Cortex of kidney (tissue), 1 donor: ENCODE measurements at places on chromosomes 11 and 22.

DNA sequence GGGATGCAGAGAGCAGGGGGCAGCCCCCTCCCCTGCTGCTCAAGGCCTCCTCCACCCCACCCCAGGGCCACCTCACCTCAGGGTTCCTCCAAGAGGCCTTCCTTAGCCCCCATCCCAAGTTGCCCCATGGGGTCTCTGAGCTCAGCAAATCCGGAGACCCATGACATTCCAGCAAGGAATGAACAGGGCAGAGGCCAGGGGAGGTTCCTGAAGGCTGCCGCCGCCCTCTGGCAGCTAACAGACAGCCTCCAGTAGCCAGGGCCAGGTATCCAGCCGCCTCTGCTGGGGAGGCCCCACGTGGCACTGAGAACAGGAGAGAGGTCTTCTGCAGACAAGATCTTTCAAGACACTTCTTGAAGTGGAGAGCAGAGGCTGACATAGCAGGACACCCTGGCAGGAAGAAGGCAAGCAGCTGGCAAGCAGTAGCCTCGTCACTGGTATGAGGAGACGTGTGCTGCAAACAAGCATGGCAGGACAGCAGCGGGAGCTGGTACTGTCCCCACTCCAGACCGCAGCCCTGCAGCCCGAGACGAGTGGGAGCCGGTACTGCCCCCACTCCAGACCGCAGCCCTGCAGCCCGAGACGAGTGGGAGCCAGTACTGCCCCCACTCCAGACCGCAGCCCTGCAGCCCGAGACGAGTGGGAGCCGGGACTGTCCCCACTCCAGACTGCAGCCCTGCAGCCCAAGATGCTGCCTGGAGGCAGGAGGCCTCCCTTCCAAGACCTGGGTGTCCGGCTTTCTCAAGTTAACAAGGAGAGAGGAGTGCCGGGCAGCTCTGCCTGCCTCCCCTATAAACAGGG, 190.6 kb downstream of the IGLL1 start:
- DNase-seq: no peak

DNA sequence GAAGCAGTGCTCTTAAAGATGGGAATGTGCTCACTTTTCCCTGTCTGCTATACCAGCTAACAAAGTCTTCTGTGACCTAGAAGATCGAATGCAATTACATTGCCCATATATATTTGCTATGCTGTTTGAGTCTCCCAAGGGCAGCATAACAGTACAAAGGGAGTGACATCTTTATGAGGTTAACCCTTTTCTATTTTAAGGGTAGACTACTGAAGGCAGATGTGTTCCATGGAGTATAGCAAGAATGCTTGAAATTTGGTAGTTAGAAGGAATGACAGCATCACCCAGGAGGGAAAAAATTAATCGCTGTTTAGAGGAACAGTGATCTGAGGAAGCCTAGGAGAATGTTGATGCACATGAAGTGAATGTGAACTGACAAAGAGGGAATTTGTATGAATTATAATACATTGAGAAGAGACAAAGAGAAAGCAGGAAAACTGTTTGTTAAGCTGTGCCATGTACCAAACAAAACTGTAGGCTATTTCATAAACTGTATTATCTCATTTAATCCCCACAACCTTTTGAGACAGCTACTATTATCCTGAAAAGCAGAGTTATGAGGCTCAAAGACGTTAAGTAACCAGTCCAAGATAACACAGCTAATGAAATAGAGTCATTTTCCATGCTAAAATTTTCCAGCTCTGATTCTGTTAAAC, 13.0 kb downstream of the MAML2 start:
- DNase-seq: no peak

GRCh38 chr11:115217726-115218311, 286.4 kb downstream of the CADM1 start:
- no peak for DNase-seq

GRCh38 chr22:48391171-48391711, 1436.4 kb downstream of the BRD1 start:
- DNase-seq: no peak

DNA sequence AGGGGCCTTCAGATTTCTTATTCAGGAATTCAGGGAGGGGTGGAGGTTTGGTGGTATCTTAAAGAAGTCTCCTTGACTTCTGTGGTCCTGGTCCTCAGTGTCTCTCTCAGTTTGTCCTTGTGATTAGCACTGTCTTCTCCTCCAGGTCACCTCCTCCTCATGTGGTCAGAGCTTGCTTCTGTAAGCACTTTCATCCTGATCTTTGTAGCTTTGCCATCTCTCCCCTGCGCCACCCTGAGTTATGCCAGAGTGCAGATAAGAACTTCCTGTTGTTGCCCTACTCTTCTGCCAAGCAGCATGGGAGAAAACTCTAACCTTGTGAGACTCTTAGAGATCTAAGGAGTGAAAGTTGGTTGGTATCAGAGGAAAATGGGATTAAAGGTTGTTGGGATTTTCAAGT, 30.9 kb downstream of the MICAL2 start:
- DNase-seq: no peak

DNA sequence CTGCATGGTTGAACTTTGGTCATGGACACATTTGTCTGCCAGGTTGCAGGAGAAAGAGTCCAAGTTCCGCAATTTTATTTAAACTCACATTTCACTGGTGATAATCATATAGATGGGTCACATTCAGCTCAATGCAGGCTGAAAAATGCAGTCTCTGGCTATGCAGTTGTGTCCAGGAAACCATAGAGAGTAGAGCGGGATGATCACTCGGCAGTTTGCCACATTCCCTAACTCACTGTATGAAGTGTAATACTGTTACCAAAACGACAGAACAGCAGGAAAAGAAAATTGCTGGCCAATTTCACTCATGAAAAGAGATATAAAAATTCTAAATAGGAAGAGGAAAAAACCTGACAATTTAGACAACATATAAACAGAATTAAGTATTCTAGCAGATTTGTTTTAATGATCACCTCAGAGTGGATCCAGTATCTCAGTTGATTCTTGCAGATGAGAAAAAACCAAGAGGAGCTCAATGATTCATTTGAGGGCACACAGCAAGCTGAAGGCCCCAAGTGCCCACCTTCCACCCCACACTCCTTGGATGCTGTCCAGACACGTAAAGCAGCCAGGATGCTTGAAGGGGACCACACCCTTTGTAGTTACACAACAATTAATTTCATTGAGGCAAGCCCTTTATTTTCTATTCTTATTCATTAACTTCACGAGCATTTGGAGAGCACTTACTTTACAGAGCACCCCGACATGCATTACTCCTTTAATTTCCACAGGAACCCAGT, 422.3 kb downstream of the SOX6 start:
- no peak for DNase-seq

DNA sequence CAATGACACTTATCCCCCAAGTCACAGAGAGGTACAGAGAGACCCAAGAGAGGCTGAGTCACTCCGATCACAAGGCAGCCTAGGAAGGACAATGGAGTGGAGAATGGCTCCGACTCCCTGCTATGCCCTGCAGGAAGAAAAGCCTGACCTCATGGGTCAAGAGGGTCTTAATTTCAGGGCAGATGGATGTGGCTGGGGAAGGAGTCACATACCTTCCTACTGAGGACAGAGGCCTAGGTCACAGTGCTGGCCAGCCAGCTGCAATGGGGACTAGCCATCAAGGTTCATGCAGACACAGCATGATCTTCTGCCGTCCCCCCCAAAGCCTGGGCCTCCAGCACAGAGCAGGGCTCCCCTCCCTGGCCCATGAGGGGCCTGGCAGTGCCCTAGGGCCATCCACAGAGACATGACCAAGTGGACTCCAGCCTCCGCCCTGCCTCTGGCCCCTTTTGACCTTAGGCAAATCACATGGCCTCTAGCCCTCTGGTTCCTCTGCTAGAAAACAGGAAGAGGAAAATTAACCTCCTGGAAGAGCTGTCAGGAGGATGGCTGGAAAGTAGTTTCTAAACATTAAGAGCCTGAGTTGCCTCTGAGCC, 1.8 kb downstream of the ARRB1 start:
- DNase-seq: no peak

DNA sequence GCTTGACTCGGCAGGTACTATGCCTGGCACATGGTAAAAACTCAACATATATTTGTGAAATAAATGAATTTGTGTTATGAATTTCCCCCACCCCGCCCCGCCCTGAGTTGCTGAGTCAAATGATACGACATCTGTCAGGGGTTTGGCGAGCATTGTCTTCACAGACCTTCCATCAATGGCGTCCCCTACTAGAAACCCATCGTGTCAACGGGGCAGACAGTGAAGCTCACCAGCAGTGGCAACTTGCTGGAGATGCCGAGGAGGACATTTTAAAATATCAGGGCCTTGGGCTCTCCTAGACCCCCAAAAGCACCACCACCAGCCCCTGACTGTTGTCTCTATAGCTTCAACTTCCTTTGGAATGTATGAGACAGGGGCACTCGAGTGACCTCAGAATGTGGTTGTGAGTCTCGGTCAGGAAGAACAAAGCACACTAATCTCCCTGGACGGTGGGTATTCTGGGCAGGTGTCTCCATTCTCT, 761 bp upstream of the NXF1 start:
- no peak for DNase-seq

DNA sequence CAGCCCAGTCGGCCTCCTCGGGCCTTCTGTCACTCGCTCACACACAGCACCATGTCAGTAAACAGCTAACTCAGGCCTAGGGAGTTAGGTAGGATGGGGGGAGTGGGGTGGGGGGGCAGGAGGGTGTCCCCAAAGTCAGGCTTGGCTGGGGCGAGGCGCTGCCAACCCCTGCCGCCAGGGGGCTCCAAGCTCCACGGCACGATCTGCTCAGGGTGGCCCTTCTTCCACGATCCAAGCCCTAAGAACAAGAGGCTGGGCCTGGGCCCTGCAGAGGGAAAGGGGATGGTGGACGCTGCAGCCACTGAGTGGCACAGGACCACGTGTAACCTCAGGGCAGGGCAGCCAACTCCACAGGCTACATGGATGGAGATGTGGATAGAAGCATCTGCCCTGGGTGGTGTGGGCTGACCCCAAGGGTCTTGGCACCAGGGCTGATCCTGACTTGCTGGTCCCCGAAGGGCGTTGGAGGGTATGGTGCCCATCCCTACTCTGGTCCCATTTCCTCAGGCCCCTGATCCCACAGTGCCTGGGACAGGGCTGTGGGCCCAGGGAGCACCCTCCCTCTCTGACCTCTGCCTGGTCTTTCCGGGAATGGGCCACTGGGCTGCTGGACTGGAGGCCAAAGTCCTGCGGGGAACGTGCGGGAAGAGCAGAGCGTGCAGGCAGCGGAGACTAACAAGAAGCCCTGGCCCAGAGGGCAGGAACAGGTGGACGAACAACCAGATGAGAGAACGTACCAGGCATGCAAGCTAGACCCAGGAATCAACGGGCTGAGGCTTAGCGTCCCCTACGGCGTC, 29.1 kb upstream of the TXNRD2 start:
- no peak for DNase-seq

GRCh38 chr11:1391165-1392075, 1.7 kb downstream of the BRSK2 start:
- DNase-seq: no peak

- no peak for DNase-seq
Measured at GRCh38 chr11:106322106-106322505, 244.6 kb downstream of the AASDHPPT start.

DNA sequence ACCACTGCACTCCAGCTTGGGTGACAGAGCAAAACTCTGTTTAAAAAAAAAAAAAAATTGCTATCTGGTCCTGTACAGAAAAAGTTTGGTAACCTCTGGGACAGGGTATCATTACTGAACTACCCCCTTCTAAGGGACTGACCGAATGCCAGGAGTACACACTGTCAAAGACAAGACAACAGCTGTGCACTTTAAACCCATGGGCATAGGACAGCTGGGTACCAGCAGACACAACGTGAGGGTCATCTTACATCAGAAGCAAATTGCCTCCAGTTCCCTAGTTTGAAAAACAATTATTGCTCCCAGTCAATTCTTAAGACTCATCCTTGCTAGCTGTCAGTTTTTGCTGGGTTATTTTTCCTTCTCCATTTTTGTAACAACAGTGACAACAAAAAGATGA, 17.8 kb downstream of the CD59 start:
- DNase-seq: no peak

GRCh38 chr11:75066061-75066460, 30.6 kb downstream of the OR2AT4 start:
- DNase-seq: no peak

- DNase-seq: no peak
Measured at GRCh38 chr11:134837166-134837886, 425.3 kb upstream of the B3GAT1 start.

DNA sequence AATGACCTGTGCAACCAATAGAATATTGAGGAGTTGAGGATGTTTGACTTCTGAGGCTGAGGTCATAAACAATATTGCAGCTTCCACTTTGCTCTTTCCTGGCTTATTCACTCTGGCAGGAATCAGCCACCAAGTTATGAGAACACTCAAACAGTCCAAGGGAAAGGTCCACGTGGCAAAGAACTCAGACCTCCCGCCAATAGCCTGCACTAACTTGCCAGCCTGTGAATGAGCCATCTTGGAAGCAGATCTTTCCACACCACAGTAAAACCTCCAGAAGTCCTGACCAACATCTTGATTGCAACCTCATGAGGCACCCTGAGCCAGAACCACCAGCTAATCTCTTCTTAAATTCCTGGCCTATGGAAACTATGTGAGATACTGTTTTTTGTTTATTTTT, 22.7 kb upstream of the PICALM start:
- DNase-seq: no peak

DNA sequence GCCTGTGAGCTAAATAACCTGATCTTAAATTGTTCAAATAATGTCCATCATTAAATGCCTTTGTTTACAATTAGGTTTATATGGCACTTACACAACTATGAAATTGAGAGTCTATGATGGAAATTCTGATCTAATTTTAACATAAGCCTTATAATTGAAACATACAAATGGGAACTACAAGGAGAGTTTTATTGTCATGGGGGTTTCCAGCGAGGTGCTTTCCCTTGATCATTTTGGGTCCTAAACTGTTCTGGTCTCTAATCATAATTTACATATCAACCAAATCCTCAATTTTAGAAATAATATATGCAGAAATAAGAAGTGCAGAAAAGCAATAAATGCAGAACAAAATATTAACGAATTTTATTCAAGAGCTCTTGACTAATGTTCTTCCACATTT, 44.9 kb downstream of the RRAS2 start:
- no peak for DNase-seq

DNA sequence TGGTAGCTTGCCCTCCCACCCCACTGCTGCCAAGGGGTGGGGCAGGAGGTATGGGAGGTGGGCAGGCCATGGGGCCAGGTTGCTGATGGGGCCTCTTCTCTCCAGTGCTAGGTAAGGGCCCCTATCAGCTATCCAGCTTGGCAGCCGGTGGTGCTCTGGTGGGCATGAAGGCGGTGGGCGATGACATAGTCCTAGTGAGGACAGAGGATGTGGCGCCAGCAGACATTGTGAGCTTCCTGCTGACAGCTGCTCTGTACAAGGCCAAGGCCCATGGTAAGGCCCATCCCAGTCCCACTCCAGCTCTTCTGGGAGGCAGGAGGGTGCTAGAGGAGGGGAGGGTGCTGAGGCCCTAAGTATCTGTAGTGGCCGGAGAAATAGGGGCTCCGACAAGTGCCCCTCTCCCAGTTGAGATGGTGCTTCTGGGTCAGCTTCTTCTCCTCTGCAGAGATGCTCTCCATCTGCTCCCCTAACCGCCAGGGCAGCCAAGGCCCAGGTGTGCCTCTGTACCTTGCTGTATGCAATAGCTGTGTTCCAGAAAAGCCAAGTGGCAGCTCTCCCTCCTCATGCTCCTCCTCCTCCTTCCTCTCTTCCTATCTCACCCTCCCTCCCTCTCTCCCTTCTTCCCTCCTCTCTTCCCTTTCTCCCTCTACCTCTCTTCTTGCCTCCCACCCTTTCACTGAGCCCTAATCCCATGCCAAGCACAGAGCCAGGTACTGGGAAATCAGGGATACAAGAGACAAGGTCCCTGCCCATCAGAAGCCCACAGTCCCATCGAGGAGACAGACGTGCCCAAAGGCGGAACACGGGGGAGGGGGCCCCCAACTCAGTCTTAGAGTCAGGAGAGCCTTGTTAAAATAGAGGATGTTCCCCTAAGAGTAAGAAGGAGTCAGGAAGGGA, 55.3 kb downstream of the OTOG start:
- DNase-seq: no peak
